ENCODE measurements at places on chromosomes 13 and 19.

DNA sequence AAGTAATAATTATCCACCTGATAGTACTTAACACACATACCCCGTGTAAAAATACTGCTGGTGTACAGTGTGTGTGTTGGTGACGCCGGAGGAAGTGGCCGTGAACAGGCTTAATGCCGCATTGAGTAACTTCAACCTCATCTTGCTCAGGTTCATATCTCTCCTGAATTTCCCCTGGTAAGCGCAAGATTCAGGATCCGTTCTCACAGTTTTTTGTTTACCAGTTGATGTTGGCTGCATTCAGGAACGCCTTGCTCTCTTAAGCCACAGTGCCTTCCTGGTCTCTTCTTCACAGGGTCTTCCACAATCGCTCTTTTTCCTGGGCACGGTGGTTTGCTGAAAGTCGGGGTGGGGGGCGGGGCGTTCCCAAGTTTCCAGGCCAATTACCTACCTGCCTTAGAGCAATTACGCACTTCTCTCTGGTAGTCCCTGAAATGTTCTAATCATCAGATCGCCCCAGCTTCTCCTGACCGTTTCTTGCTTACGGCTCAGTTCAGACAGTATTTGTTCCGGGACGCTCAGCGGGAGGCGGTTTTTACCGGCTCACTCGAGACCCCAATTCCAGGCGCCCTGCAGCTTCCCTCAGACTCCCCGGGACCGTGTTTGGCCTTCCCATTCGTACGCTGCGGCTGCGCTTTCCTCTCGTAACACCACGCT is 706 bp upstream of the DNAJC3 start:
- no peak for DNase-seq

DNA sequence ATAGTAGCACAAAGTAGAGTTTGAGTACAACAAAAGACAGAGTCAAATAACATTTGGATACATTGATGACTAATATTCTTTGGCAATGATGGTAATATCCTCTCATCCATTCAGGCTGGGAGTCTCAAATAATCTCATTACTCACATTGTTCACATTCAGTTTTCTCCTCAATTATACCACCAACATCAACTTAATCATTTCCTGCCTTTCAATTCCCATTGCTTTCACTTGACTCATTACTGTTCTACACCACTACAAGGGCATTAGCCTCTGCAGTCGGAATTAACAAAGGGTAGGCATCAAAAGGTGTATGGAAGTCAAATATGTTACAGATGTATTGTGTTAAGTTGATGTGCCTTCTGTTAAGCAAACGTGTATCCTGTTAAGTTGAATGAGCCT is 518.4 kb upstream of the SLITRK1 start:
- no peak for DNase-seq

GRCh38 chr13:26074706-26075105 is 22.9 kb upstream of the SHISA2 start:
- no peak for DNase-seq

GRCh38 chr13:60756306-60756705 is 359.3 kb downstream of the TDRD3 start:
- DNase-seq = no peak

DNA sequence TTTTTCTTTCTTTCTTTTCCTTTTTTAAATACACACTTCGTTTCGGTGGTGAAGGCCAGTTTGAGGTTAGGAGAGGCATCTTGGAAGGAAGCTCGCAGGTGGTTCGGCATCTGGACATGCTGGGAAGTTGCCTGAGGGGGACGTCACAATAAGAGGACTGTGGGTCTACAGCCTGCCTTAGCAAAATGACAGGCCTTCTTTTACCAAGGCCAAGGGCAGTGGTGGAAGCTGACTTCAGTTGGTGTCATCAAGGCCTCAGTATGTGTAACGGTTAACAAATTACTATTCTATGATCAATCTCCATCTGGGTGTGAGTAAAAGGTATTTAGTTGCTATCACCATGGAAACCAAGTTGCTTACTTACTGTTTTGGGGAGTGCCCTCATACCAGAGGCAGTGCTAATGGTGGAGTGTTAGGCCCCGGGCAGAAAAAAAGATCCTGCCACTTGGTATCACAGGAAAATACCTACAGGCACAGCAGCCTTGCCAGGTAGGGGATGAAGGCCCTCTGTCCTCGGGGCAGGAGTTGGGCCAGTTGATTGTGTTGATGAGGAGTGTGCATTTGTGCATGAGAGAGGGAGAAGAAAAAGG is 10.3 kb downstream of the ACTN4 start:
- DNase-seq = no peak

DNA sequence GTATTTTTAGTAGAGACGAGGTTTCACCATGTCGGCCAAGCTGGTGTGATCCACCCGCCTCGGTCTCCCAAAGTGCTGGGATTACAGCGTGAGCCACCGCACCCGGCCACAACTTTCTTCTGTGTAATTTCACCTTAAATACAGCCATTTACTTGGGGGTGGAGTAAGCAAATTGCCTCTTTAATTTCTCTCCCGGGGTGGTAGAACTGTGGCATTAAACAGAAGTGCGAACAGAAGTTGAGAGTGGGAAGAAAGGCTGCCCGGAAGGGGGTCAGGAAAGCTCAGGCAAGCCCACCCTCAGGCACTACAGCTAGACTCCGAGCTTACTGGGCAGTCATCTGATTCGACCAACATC is 475 bp upstream of the DNAJC15 start:
- DNase-seq = no peak

GRCh38 chr13:63337041-63337440 is 1921.4 kb upstream of the PCDH20 start:
- no peak for DNase-seq

DNA sequence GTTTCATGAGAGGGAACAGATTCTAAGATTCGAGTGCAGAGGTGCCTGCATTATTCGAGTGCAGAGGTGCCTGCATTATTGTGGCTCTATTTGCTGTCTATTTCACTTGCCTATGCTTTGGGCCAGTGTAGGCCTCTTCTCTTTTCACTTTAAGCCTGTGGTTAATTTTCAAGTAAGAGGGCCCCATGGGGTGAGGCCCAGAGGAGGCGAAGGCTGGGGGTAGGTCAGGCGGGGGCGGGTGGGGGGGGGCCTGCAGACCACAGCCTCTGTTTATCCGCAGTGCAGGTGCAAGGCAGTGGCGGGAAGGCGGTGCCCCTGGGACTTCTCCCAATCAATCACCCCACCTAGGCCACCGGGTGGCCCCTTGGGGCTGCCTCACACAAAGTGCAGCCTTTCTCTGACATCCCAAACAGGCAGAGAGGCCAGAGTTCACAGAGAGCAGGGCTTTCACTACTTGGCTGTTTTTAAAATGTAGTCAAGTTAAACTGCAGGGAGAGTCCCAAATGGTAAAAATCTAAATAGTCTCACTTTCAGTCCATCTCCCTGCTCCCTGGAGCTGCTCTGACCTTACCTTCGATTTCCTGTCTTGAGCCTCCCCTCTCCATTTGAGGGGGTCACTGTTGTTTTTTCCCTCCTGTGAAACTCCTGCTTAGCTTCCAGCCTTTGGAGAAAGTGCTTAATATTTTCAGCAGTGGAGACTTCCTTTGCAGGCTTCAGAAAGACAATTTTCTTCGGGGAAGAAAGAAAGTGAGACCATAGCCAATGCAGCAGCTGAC is 249.0 kb downstream of the DLEU7 start:
- DNase-seq = no peak

DNA sequence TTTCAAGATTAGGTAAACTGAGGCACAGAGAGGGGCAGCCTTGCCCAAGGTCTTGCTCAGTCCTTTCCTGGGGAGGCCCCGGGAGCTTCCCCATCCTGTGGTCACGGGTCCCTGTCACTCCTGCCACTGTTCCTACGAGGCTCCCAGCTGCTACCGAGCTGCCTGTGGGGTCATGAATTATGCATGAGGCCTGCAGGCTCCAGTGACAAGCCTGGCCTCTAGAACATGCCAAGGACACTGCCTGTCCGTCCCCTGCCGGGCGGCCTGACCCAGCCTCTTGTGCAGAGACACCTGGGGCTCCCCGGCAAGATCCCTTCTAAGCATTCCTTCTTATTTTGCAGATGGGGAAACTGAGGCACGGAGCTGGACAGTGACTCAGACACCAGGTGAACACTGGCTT is 2.7 kb downstream of the FCHO1 start:
- DNase-seq = no peak

- no peak for DNase-seq
These were observed 15.2 kb downstream of the ZNF665 start for GRCh38 chr19:53177986-53178385.

- no peak for DNase-seq
These were observed 686.5 kb upstream of the PCDH9 start for GRCh38 chr13:67916650-67917049.

- no peak for DNase-seq
These were observed 24.2 kb downstream of the ZNF607 start for GRCh38 chr19:37695144-37695899.
